ENCODE measurements at places on chromosomes 6 and 20. TPM values are rescaled to one million over a fixed set of nuclear protein-coding genes. Genes with fewer than 3 reads are reported as not detected.

DNA sequence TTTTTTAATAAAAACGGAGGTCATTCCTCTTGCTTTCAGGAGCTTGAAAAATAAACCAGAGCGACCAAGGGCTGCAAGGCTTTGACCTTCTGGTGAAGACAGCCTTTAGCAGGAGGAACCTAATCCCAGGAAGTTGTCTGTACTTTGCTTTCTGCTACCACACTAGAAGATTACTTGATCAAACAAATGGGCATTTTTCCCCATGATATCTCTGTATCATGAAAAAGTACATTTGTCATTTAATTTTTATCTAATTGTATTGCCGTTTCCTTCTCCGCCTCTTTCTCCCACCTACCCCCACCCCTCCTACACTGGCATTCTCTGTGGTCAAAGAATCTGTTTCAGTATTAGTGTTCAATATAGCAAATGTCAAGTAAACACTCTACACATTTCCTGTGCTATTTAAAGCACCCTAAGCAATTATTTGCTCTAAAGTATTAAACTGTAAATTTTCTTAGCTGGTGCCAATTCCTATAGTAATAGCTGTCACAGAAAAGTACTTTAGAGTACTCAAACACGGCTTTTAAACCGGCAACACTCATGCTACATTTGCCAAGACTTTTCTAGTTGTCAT, 29.7 kb downstream of the ATXN1 start:
- no peak for DNase-seq

OXT gene
- total RNA-seq: not detected

GRCh38 chr6:135880066-135880972, 28.8 kb downstream of the PDE7B start:
- DNase-seq: peak; percentile 63

CRISP2 gene
- total RNA-seq: 0.96 TPM

SLC22A7 gene
- not detected for total RNA-seq
